ENCODE measurements at places on chromosomes 16 and 17. TPM values are rescaled to one million over a fixed set of nuclear protein-coding genes. Genes with fewer than 3 reads are reported as not detected.

DNA sequence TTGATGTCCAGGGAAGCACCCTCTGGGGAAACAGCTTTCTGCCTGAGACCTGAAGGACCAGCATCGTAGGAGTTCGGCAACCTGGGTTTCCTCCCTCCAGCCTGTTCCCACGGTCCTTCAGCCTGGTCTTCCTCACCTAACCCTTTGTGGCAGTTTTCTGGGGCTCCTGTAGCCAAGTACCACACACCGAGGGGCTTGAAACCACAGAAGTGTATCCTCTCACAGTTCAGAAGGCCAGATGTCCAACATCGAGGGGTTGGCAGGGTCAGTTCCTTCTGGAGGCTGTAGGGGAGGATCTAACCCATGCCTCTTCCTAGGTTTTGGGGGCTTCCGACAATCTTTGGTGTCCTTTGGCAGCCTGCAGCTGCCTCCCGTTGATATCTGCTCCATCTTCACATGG lies 381.0 kb upstream of the TNRC6C start:
- H3K4me3 ChIP-seq = no peak overlapping the region
- H3K36me3 ChIP-seq = no peaks in the 10 kb centered on the region
- DNase-seq = no peak
- no peak overlapping the region for H3K27ac ChIP-seq
- peaks cover 3% of the 10 kb centered on the region for H3K4me1 ChIP-seq

- H3K27ac ChIP-seq = peak overlapping the region; percentile 80
- no peak for DNase-seq
- peaks cover 3% of the 10 kb centered on the region for H3K36me3 ChIP-seq
- no peak overlapping the region for H3K4me3 ChIP-seq
- peaks cover 30% of the 10 kb centered on the region for H3K4me1 ChIP-seq
These were observed 5.5 kb upstream of the MNT start for GRCh38 chr17:2406271-2406902.

- no peak overlapping the region for H3K4me3 ChIP-seq
- H3K27ac ChIP-seq = no peak overlapping the region
- no peaks in the 10 kb centered on the region for H3K27me3 ChIP-seq
- no peaks in the 10 kb centered on the region for H3K4me1 ChIP-seq
- no peak for DNase-seq
These were observed 96.5 kb upstream of the TBX2 start for GRCh38 chr17:61302953-61303816.

GRCh38 chr17:63190821-63191370 lies 224.9 kb downstream of the TANC2 start:
- no peaks in the 10 kb centered on the region for H3K36me3 ChIP-seq
- no peaks in the 10 kb centered on the region for H3K27me3 ChIP-seq
- H3K4me1 ChIP-seq = peaks cover 3% of the 10 kb centered on the region
- DNase-seq = no peak
- H3K27ac ChIP-seq = no peak overlapping the region

- H3K36me3 ChIP-seq = peaks cover 2% of the 10 kb centered on the region
- no peak for DNase-seq
- peaks cover 18% of the 10 kb centered on the region for H3K4me1 ChIP-seq
- no peaks in the 10 kb centered on the region for H3K27me3 ChIP-seq
- no peak overlapping the region for H3K4me3 ChIP-seq
These were observed 13.6 kb downstream of the CHD9 start for GRCh38 chr16:53068423-53068833.

DNA sequence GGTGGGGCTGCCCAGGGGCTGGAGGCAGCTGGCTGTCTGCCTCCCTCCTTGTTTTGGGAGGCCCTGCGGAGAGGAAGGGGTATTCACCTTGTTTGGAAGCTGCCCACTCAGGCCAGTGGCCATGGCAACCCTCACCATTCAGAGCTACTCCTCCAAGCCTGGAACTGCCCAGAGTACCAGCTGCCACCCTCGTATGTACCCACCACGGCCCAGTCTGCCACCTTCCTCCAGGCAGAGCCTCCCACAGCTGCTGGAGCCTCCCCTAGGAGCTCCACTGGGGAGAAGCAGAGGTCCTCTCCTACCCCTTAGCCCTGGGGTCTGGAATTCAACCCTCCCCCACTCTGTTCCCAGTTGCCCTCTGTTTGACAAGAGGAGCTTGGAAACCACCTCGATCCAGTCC lies 90.7 kb downstream of the AXIN2 start:
- no peaks in the 10 kb centered on the region for H3K27me3 ChIP-seq
- H3K27ac ChIP-seq = no peak overlapping the region
- H3K4me1 ChIP-seq = no peaks in the 10 kb centered on the region
- DNase-seq = no peak
- no peaks in the 10 kb centered on the region for H3K36me3 ChIP-seq

GRCh38 chr16:60922920-60923319 lies 1113.3 kb downstream of the CDH8 start:
- no peaks in the 10 kb centered on the region for H3K36me3 ChIP-seq
- no peak overlapping the region for H3K4me3 ChIP-seq
- H3K27ac ChIP-seq = no peak overlapping the region
- DNase-seq = no peak
- no peaks in the 10 kb centered on the region for H3K27me3 ChIP-seq
- H3K4me1 ChIP-seq = no peaks in the 10 kb centered on the region

GRCh38 chr17:59428916-59429485 lies 97.5 kb downstream of the YPEL2 start:
- H3K4me1 ChIP-seq = peaks cover 25% of the 10 kb centered on the region
- H3K27me3 ChIP-seq = peaks cover 3% of the 10 kb centered on the region

DNA sequence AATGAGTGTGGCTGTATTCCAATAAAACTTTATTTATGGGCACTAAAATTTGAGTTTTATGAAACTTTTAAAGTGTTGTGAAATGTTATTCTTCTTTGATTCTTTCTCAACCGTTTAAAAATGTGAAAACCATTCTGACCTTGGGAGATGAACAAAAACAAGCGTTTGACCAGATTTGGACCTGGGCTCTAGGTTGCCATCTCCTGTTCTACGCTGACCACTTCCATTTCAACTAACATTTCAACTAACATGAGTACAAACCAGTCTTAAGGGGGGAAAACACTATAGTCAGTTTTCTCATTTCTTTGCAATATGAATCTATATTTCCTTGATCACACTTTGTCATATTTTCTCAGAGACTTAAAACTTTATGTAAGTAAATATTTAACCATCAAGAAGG lies 118.4 kb upstream of the IRX5 start:
- no peaks in the 10 kb centered on the region for H3K36me3 ChIP-seq
- H3K4me3 ChIP-seq = no peak overlapping the region
- H3K4me1 ChIP-seq = no peaks in the 10 kb centered on the region
- no peak overlapping the region for H3K27ac ChIP-seq

DNA sequence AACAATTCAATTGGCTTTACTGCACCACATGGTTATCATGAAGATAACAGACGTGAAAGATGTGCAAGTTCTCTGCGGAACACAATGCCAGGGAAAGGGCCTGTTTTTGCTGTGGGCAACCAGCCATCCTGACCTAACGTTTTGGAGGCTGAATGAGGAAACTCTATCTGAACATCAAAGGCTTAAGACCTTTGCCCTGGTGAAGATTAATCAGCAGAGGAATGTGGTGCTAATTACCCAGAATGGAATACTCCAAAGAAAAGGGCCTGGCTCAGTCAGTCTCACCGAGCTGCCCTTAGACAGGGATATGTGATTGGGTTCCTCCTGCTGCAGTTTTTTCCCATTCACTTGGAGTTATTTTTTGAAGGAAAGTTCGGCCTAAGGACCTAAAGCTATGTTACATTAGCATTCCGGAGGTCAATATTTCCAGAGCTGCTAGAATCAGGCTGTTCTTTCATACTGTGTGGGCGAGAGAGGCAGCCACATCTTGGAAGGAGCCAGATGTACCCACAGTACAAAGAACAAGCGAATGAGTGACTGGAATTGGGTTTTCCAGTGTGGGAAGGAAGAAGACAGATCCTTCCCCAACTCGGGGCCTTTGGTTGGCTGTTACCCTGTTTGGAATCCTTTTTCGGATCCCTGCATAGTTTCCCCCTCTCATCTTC lies 15.5 kb downstream of the ASIC2 start:
- peaks cover 3% of the 10 kb centered on the region for H3K27me3 ChIP-seq
- H3K36me3 ChIP-seq = no peaks in the 10 kb centered on the region
- no peak for DNase-seq
- H3K4me3 ChIP-seq = no peak overlapping the region
- no peaks in the 10 kb centered on the region for H3K4me1 ChIP-seq

The KRTAP3-2 gene
- total RNA-seq = not detected

The CFAP97D1 gene
- not detected for total RNA-seq

The TBX6 gene
- 2.7 TPM for total RNA-seq

The PRKCB gene
- 83.8 TPM for total RNA-seq

The CHMP6 gene
- total RNA-seq = 15.9 TPM

The FOXC2 gene
- total RNA-seq = not detected

The PIGW gene
- total RNA-seq = 13.4 TPM

The RNF112 gene
- 0.55 TPM for total RNA-seq

The ZNF750 gene
- not detected for total RNA-seq

Data from activated CD4-positive, alpha-beta T cell treated with anti-CD3 and anti-CD28 coated beads for 36 hours (primary cell).